ENCODE measurements at places on chromosomes 5 and 9.

- no peak for DNase-seq
Observed at GRCh38 chr9:70747261-70747718, 332.8 kb upstream of the KLF9 start.

DNA sequence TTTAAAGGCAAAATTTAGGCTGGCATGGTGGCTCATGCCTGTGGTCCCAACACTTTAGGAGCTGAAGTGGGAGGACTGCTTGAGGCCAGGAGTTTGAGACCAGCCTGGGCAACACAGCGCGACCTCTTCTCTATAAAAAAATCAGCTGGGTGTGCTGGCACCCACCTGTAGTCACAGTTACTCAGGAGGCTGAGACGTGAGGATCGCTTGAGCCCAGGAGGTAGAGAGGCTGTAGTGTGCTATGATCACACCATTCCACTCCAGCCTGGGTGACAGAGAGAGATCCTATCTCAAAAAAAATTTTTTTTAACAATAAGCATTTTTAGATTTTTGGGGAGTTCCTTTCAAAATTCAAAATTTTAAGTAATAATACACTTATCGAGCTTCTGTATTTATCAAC is 63.3 kb downstream of the SPATA31C2 start:
- no peak for DNase-seq

DNA sequence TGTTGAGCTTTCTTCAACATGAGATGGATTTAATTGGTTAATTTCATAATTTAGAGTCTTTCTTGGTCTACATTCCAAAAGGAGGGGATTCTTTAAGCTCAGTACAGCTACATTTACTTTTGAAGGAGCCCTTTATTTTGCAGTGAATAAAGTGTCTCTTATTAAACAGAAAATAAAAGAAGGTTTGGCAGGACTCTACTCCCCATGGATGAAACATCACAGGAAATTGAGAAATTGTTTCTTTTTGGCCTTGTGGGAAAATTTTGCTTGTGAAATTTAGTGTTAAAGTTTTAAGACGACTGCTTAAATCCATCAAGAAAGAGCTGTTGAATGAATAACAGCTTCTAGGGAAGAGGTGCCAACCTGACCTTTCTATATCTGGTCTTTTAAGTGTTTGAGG is 187.7 kb downstream of the NTRK2 start:
- no peak for DNase-seq

DNA sequence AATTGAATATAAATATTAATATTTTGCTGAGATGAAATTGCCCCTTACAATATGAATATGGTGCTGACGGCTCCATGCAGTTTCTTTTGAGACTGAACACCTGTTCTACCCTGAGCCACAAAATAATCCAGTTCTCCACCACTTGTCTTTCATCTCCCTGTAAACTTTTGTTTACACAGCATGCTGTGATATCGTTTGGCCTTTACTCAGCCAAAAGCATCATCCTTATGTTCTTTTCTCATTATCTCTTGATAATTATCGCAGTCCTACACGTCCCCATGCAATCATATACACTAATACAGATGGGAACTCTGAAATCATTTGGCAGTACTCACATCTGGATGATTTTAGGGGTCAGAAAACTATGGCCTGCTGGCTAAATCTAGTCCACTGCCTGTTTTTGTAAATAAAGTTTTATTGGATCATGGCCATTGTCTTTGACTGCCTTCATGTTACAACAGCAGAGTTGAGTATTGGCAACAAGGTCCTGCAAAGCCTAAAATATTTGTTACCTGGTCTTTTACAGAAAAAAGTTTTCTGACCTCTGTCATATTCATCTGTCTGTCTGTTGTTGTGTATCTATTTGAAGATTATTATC is 53.3 kb downstream of the AOPEP start:
- DNase-seq = no peak

DNA sequence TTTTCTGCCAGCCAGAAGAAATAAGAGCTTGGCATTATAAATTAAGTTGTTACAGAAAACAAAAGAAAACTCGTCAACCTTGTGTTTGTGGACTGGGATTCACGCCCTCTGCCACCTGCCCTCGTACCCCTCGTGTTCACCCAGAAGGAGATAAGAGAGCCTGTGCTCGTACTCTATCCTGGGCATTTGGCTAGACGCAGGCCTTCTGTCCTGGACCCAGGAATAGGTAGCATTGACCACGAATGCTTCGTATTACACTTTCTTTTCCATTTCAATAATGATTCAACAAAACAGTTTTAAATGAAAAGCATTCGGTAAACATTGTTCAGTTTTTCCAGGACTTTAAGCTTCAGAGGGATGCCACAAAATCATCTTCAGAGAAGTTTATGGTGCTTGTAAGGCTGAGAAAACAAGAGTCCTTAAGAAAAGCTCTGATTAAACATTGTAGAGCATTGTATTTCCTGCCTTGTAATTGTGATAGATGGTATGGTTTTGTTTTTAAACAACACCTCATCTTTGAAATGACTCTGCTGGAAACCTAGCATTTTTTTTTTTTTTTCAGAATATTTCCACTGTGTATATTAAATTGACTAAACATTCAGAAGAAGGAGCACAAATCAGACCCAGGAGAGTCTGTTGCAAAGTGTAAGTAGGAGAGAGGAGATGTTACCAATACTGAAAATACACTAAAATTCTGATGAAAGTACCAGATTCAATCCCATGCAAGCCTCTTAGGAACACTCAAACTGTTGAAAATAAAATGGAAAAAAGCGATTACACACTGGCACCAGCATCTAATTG is 27.6 kb downstream of the MTX3 start:
- DNase-seq = no peak

DNA sequence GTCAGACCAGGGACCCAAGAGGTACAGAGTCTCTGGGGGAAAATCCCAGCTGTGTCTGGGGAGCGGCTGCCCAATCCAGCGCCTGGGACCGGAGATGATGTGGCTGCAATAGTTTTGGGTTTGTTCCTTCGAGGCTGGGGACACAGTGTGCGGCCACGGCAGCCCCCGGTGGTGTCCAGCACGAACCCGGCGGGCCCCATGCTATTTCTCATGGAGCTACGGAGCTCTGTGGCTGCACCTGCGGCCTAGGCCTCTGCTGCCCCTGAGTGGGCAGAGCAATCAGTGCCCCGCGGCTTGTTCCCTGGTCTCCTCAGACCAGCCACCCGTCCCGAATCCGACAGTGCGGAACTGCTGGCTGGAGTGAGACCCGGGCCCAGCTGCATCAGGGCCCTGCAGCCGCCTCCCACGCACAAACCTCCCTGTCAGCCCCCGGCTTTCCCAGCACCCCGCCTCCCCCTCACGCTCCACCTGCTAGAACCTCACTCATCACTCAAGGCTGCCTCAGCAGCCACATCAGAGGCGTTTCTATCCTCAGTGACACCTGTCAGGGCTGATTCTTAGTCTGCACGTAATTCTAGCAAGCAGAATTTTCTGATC is 29.0 kb downstream of the SARDH start:
- peak; percentile 69 for DNase-seq

DNA sequence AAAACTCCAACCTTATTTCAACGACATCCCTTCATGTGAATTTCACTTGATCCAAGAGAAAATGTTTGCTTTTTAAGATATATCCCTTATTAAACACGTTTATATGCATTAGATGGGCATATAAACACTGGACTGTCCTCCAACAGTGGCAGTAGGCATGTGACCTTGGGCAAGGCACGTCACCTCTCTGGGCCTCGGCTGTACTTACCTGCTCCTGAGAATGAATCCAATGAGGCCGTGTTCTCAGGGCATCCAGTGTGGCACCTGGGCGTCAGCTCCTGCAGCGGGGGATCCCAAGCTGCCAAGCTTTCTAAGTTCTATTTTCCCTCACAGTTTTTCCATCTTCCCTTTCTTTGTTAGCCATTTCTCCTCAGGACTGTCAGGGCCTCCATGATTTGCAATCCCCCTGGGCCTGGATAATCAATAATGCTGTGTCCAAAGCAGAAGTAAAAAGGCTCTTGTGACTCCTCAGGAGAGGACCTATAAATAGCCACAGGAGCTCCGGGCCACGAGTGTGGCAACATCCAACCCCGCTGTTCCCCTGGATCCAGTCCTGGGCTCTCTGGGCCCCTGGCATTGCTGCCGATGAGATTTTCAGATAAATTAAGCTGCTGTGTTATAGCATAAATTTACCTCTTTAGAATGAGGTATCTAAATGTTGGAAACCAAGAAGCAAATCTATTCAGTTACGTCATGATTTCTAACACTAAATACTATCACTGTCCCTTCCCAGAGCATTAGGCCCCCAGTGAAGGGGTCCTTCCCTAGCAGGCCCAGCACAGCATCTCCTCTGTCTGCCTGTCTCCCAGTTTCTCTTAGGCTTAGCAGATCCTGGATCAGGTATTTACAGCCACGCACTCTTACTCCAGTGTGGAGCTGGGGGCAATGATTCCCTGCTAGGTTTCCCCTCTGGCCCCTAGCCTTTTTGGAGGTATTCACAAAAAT is 76.8 kb downstream of the PTPN3 start:
- no peak for DNase-seq

- DNase-seq = no peak
Observed at GRCh38 chr5:87389296-87390034, 23.3 kb downstream of the CCNH start.

DNA sequence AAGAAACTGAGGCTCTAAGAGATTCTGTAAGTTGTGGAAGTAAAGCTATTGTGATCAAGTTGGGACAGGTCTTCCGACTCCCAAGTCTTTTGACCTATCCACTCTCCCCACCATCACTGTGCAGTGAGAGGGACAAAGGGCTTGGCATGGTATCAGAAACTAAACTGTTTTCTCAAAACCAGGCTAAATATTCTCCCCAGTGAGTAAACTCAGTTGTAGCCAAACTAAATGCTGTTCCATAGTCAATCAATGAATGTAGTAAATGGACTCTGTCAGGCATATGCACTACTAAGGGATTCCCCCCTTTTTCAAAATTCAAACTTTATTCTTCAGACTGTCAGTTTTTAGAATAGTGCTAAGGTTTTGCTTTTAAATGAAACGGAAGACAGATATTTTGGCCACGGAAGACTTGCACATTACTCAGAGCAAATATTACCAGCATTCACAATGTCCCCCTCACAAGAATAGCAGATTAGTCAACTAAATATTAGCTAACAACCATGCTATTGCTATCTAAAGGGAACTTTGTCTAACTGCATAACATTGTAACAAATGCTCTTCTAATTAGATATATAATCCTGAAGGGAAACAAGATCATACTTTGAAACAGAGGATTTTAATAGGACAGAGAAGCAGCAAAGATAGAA is 7.1 kb downstream of the PRKAA1 start:
- DNase-seq = no peak

DNA sequence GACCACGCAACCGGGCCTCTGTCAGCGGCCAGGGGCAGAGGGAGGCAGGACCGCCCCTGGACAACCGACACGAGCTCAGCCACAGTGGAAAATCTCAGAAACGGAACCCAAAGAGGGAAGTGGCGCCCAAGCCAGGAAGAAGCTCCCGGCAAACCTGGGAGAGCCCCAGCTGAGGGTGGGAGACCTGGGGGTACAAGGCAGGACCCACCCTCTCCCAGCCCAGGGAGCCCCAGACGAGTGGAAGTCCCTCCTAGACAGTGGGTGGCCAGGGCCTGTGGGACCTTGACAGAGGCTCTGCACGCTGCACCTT is 3.0 kb downstream of the SLC12A7 start:
- no peak for DNase-seq

- no peak for DNase-seq
Observed at GRCh38 chr9:33029231-33029786, 4.2 kb downstream of the DNAJA1 start.

DNA sequence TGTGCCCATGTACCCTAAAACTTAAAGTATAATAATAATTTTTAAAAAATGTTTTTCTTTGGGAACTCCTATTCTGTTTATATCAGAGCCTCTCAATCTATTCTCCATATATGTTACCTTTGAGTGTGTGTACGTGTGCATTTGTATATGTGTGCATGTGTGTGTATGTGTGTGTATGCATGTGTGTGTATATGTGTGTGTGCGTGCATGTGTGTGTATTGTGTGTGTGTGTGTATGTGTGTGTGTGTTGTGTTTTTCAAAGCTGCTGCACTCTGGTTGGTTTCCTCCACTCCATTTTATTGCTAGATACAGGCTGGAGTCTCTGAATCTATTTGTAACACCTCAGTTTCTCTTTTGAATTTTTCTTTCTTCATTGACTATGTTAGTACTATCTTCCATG is 20.0 kb downstream of the SURF6 start:
- no peak for DNase-seq

DNA sequence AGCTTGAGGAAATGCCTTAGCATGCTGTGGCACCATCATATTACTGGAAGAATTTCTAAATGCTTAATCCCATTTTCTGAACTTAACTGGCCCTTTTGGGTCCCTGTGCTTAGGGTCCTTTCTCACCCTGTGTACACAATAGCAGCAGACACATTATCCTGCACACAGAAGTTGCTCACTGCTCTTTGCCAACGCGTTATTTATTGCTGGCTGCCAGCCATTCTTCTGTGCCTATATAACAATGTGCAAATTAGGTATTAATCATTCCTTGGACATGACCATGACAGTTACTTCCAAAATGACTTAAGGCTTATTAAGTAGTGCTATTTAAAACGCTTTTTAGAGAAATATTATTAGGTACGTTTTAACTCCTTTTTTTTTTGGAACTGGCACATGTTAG is 134.7 kb downstream of the FBN2 start:
- no peak for DNase-seq

GRCh38 chr9:121876658-121877271 is 216.3 kb downstream of the TTLL11 start:
- no peak for DNase-seq

GRCh38 chr5:14231890-14232289 is 88.7 kb downstream of the TRIO start:
- no peak for DNase-seq

DNA sequence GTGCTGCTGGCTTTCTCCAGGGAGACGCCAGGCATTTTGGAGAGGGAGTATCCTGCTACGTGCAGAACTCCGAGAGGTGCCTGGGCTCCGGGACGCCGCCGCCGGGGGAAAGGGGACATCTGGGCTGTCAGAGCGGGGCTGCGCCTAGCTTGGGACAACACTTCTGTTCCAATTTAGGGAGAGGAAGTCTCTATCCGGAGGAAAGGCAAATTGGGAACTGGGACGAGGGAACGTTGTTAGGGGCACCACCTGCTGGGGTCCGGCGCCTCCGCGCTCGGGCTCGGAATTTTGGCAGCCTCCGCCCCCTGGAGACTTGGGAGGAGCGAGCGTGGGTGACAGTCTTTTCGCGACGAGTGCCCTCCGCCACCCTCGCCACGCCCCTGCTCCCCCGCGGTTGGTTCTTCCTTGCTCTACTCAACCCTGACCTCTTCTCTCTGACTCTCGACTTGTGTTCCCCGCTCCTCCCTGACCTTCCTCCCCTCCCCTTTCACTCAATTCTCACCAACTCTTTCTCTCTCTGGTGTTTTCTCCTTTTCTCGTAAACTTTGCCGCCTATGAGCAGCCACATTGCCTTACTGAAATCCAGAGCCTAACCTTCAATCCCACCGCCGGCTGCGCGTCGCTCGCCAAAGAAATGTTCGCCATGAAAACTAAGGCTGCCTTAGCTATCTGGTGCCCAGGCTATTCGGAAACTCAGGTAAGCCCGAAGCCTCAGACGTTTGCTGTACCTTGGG is 1.6 kb downstream of the TSLP start:
- peak; percentile 78 for DNase-seq

- no peak for DNase-seq
Observed at GRCh38 chr5:173015598-173016455, 32.3 kb downstream of the ATP6V0E1 start.

GRCh38 chr5:91025449-91025848 is 357.7 kb downstream of the ARRDC3 start:
- DNase-seq = peak; percentile 11
